SK-N-MC (cell line): ENCODE measurements at places on chromosomes 12 and 14.

DNA sequence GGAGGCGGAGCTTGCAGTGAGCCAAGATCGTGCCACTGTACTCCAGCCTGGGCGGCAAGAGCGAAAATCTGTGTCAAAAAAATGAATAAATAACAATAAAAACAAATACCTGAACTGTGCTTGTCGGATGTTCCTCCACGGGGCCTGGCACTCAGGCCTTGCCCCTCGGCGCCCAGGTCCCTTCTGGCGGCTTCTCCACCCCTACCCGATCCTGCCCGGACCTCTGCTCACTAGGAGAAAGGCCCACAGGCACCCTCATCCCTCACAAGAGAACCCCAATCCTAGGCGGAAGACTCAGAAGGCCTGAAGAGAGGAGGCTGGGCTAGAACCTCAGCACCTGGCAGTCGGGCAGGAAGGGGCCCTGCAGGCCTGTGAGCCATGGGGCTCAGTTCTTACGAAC is 21.0 kb upstream of the BTBD6 start:
- DNase-seq = no peak

- DNase-seq = no peak
These were observed 957.5 kb downstream of the SLC6A15 start for GRCh38 chr12:83954956-83955601.

GRCh38 chr12:104758771-104759170 is 199.3 kb downstream of the SLC41A2 start:
- no peak for DNase-seq

- no peak for DNase-seq
These were observed 1.0 kb upstream of the GXYLT1 start for GRCh38 chr12:42145552-42146215.

GRCh38 chr12:51753980-51754675 is 94.4 kb downstream of the FIGNL2 start:
- DNase-seq = no peak

- DNase-seq = no peak
These were observed at the start of gene HVCN1 for GRCh38 chr12:110688446-110689280. HVCN1 (minus strand) TSS chr12:110689115; CDS start chr12:110683245, 5,870 bp downstream.

GRCh38 chr12:52316701-52317100 is 4.5 kb downstream of the KRT83 start:
- DNase-seq = no peak

DNA sequence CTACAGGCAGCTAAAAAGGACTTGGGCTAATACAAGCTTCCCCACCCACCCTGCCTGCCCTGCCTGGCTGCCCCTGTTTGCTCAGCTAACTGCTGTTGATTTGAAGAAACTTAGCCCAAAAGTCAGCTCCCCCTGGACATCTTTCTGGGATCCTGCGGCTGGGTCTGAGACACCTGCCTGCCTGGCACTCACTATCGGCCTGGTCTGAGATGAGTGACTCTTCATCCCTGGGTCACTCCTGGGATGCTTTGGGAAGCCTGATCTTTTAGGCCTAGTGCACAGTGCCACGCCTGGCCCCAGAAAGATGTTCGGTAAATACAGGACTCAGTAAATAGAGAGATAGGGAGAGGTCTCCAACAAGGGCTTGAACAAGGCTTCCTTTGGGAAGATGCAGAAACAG is 211.3 kb upstream of the DIO3 start:
- no peak for DNase-seq

GRCh38 chr12:115343601-115344000 is 659.6 kb upstream of the TBX3 start:
- DNase-seq = no peak

DNA sequence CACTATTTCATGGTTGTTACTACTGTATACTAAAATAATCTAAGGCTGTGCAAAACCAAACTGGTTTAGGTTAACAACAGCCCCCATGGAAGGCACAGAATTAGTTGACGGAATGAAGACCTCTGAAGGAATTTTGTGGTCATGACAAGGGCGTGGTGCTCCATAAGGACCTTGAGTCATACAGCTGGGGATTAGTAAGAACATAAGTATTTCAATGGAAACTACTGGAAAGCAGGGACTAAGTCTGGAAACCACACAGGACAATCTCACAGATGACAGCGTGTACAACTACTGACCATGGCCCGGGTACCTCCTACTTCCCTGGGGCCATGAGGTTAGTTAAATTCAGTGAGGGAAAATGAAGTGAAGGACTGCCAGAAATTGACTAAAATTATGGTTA is 98.5 kb upstream of the PLEKHA5 start:
- DNase-seq = no peak

- DNase-seq = no peak
These were observed 63.8 kb downstream of the GSC start for GRCh38 chr14:94706133-94706532.

DNA sequence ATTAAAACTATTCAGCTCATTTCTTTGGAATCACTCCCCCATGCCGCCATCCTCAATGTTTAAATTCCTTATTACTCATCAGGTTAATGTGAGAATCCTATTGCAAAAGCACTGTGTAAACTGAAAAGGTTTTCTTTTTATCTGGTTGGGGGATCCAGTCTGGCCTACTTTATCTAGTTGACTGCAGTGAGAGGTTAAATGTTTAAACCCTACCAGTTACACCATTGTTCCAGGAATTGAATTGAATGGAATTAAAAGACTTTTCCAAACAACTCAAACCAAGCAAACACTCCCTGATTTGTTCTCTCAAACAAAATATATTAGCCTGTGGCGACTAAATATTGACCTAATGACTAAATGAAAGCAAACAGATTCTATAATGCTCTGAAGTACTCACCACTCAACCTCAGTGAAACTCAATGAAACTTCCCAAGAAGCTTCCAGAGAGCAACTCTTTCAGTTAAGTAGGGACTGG is 100.5 kb downstream of the VEZT start:
- DNase-seq = no peak

- DNase-seq = no peak
These were observed 29.2 kb upstream of the TSPAN9 start for GRCh38 chr12:3047961-3048360.

GRCh38 chr12:39935275-39935674 is 170.6 kb downstream of the SLC2A13 start:
- no peak for DNase-seq

DNA sequence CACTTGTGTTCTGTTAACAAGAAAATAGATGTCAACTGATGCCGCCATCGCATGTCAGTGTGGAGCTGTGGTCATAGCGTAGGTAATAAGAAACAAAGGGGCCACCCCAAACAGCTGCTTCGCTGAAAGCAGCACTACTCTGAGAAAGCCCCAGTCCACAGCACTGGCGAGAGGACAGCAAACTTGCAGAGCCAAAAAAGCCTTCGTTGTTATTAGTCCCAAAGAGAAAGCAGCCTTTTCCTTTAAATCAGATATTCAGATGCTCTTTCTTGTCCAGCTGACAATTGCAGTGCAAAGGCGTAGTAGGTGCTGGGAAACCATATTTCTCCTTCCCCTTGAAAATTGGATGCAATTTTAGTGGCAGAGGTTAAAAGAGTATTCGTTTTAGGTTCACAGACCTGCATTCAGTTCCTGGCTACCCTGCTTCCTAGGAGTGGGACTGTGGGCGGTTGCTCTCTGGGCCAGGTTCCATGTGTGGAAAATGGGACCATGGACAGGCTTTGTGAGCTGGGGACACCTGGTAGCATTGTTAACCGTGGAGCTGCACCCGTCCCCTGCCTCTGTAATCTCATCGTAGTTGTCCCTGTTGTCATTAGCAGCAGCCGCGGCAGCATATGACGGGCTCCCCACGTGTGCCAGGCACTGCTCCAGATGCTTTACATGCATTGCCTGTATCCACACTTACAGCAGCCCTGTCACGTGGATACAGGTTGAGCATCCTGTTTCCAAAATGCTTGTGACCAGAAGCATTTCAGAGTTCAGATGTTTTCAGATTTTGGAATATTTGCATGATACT is 54.2 kb downstream of the ELK3 start:
- no peak for DNase-seq

- no peak for DNase-seq
These were observed 273.9 kb downstream of the TRHDE start for GRCh38 chr12:72546106-72546505.

GRCh38 chr12:9851927-9852326 is 17.2 kb downstream of the CLEC2B start:
- DNase-seq = no peak

DNA sequence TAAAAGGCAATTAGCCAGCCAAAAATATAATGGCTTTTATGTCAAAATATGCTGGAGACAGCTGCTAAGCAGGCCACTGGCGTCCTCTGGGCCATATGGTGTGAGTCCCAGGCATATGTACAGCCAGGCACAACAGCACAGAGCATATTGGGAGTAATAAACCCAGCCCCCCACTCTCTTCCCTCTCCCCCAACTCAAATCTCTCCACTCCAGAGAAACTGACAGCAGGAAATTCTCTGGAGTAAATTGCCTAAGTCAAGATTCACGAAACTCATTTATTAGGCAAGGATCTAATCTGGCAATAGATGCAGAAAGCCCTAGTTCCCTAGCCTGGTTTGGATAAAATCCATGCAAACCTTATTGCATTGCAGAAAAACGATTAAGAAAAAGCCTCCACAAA is 147.9 kb upstream of the SEL1L start:
- no peak for DNase-seq

GRCh38 chr12:10175846-10176636 is 2.8 kb upstream of the TMEM52B start:
- DNase-seq = no peak

- DNase-seq = no peak
These were observed 390.6 kb downstream of the PAWR start for GRCh38 chr12:79300199-79300568.

- DNase-seq = no peak
These were observed 10.8 kb downstream of the MGP start for GRCh38 chr12:14874882-14875281.

DNA sequence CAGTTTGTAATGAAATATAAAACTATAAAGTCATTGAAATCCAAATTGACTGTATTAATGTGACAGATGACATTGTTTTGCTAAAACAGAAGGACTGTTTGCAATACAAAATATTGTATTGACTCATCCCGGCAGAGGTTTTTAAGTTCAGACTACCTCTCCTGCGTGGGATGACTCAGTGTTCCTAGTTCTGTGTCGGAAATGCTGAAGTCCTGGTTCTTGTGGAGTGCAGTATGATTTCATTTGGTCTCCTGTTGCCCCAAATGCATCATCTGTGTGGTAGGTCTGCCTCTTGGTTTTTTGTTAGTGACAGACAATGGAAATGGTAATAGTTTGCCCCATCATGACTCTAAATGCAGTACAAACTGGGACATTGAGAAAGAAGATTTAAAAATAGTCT is 27.8 kb downstream of the PELI2 start:
- DNase-seq = no peak

- DNase-seq = no peak
These were observed 88.4 kb downstream of the ANO2 start for GRCh38 chr12:5856692-5857091.

DNA sequence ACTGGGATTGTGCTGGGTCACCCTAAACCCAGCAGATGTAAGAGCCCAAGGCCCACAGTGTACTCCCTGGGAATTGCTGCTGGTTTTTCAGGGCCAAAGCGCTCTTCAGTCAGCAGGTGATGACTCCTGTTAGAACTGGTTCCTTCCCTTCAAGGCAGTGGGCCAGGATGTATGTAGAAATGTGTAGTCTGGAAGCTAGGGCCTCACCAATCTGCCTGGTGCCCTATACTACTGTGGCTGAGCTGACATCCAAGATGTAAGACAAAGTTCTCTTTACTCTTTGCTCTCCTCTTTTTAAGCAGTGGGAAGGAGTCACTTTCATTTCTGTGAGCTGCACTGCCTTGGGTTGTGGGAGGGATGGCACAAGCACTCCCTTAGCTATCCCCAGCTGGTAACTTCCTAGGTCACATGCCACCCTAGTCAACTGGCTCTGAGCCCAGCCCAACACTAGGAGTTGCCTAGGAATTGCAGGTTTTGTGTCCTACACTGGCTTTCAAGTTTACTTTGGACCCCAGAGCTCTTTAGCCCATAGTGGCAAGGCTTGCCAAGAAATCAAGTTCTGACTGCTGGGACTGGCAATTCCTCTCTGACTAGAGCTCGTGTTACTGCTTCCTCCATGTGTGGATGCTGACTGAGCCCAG is 249.2 kb downstream of the C12orf50 start:
- no peak for DNase-seq

DNA sequence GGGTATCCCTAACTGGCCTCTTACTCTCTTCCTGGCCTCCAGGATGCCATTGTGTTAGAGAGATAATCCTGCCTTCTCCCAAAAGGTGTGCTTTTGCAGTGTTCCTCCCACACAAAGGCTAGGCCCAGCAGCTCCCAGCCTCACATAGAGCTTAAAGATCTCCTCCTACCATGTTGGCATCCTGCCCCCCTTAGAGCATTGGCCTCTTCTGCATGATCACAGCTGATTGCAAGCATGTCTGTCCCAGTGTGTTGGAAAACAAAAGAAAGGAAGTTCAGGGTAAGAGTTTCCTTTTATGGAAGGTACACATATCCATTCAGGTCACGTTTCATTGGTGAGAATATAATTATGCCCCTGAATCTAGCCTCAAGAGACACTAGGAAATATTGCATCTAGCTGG is 405.4 kb downstream of the TMTC2 start:
- no peak for DNase-seq

GRCh38 chr12:24519759-24520158 is 429.1 kb downstream of the BCAT1 start:
- no peak for DNase-seq

DNA sequence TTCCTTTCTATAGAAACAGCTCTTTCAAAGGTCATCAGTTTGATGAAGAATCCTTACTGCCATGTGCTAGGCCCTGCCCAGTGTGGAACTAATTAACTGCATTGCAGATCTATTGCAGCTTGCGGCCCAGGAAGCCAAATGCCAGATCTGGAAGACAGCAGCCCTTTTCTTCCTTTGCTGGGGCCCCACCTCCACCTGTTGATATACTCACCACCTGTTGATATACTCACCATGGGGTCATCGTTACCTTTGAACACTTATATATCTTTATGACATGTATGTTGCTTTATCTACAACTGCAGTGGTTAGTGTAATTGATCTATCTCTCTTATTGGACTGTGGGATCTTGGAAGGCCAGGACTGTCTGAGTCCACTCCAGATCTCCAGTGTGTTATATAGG is 292.5 kb downstream of the ATP23 start:
- no peak for DNase-seq

DNA sequence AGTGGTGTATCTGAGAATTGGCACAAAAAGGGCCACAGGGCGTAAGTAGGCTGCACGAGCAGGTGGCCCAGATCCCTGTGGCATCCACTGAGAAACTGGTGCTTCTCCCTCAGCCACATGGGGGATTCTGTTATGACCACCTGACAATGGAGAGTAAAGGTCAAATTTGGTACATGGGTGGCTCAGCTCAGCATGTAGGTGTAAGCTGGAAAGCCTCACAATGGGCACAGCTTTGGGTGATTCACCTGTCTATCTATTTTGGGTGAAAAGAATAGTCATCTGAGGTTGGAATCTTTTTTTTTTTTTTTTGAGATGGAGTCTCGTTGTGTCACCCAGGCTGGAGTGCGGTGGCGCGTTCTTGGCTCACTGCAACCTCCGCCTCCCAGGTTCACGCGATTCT is 163.4 kb upstream of the TMEM260 start:
- DNase-seq = no peak

DNA sequence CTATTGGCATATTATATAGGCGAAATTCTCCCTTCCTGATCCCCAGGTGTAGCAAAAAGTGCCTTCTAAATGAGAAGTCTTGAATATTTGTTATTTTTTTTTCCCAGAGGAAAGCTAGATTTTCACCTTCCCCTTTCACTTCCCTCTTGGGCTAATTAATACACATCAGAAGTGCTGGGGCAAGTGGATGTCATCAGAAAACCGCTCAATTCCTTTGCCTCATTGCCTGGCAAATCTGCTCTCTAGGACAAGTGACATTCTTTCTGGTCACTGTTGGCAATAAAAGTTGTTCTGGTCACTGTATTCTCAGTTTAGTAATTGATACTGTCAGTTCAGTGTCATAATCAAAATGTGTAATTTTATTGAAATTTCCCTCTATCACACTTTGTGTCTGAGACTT is 174.5 kb downstream of the ETNK1 start:
- no peak for DNase-seq
